ENCODE measurements at places on chromosomes 6 and 20.

DNA sequence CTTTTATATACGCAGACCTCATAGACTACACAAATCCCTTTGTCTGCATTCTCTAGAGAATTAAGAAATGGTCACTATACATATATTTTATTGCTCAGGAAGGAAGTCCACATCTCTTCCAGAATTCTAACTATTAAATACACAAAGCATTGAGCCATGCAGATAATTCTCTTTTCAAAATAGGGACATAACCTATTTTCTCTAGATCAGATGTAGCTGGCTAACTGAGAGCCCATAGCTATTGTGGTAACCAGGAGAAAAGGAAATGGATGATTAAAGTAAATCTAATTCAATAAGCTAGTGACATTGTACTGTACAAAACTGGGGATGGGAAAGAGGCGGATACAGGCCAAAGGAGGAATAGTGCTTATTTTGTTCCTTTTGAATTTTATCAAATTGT, 137.2 kb downstream of the BACH2 start:
- no peak for DNase-seq

- DNase-seq = no peak
Observed at GRCh38 chr6:63371104-63371715, 51.4 kb upstream of the LGSN start.

- DNase-seq = no peak
Observed at GRCh38 chr20:42701948-42702347, 487.8 kb downstream of the PTPRT start.

- DNase-seq = no peak
Observed at GRCh38 chr20:47318027-47318585, 38.4 kb downstream of the ZMYND8 start.

- DNase-seq = no peak
Observed at GRCh38 chr6:147991961-147992360, 350.7 kb upstream of the SASH1 start.

GRCh38 chr6:168648240-168649125, 207.5 kb downstream of the SMOC2 start:
- DNase-seq = no peak

DNA sequence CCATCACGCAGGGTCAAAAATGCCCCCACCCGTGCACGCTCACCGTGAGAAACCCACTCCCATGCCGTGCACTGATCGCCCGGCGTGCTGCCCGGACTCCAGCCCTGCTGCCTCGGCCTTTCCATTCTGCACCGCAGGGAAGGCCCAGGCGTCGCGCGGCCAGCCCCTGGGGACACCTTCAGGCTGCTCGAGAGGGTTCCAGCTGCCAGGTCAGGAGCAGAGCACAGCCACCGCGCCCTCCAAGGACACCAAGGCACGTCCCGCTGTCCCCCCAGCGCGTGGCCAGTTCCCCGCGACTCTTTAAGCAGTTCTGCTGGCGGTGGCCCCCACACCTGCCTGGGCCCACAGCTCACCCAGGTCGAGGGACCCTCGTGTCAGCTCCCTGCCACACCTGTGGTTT, 314.3 kb upstream of the QKI start:
- DNase-seq = no peak

DNA sequence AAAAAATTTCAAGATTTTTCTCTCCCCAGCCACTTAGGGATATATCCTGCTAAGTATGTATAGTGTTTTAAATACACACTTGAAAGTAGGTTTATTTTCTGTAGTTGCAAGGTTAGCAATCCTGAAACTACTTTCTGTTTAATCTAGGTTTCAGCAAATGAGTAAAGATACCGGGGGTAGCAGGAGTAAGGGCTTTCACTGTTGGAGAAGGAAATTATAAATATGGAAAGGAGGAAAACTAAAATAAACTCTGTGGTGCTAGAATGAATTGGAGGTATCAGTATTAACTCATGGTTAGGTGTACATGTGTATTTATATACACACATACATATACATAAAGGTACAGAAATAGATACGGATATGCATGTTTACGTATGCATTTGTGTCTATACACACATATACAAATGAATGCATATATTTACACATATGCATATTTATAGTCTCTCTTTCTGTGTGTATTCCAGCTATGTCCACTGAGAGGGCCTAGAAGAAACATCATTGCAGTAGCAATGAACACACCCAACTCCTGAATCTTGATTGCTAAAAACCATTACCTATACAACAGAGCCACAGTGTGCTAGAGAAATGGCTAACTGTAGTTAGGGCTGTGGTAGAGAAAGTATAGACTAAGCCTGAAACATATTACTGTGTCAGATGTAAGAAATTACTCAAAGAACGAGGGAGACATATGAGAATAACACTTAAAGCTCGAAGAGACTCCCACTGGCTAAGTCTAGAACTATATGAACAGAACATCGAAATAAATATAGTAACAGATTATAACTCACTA, 95.9 kb upstream of the EMILIN3 start:
- no peak for DNase-seq

DNA sequence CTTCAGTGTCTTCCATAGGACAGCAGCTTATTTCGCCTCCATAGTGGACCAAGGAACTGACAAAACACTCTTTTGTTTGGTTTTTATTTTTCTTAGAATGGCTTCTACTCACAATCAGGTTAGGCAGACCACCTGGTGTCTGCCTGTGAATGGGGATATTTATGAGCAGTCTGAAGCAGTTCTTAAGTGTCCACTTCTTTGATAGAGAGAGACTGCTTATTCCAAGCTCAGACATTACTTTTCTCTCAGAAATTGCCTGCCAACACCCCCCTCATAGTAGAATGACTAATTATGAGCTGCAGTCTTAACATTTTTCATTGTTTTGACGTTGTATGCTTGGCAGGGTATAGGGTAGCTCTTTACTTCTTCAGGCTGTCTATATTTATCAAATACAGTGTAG, 174.7 kb downstream of the ZFAND3 start:
- no peak for DNase-seq

GRCh38 chr6:112710710-112711109, 363.6 kb downstream of the RFPL4B start:
- no peak for DNase-seq

- DNase-seq = no peak
Observed at GRCh38 chr6:15449011-15449410, 203.1 kb downstream of the JARID2 start.

GRCh38 chr6:111980971-111981840, 72.7 kb upstream of the CCN6 start:
- no peak for DNase-seq

DNA sequence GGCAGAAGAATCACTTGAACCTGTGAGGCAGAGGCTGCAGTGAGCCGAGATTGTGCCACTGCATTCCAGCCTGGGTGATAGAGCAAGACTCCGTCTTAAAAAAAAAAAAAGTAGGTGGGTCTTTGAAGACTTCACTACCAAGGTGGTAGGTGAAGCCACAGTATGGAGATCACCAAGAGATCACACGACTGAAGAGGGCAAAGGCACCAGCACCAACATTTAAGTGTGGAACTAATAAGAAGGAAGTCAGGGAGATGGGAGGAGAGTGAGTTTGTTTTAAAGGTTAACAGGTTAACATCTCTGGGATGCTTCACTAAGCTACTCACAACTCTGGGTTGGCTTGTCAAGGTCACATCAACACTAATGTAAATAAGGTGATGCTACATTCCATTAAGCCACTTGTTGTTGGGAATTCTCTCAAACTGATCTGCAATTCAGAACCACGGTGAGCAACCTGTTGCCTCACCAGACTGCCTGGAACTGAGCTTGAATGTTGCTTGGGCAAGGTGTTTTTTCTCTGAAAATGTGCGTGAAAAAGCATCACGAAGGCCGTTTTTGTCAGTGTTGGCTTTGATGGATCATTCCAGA, 48.7 kb downstream of the KCTD20 start:
- DNase-seq = no peak

DNA sequence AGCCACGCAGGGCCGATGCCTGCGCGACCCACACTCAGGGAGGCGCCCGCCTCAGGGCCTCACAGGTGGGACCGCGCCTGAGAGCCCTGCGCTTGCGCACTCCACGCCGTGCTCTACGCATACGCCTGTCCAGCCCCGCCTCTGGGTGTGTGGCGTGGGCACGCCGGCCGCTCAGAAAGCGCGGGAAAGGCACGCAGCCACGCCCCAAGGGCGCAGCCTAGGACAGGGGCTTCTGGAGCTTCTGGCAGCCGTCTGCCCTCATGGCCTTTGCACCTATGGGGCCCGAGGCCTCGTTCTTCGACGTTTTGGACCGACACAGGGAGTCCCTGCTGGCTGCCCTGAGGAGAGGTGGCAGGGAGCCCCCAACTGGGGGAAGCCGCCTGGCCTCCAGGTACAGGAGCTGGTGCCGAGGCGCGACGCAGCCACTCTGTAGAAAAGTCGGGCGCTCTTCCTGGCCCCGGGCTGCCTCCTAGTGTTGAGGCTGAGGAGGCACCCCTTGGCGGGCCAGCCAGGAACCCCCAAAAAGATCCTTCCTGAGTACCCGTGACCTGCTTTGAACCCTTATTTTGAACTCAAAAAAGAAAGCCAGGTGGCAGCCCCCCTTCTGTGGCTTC, at the start of gene SPO11:
Gene SPO11 (plus strand): TSS at position 196 of the 614 bp plus-strand sequence. CDS start 65 bp downstream, at position 261.
- no peak for DNase-seq

- no peak for DNase-seq
Observed at GRCh38 chr6:20696676-20697075, 162.4 kb downstream of the CDKAL1 start.

GRCh38 chr6:14499841-14500240, 382.3 kb downstream of the CD83 start:
- no peak for DNase-seq

GRCh38 chr20:50373674-50374286, 136.4 kb upstream of the PTPN1 start:
- DNase-seq = no peak

DNA sequence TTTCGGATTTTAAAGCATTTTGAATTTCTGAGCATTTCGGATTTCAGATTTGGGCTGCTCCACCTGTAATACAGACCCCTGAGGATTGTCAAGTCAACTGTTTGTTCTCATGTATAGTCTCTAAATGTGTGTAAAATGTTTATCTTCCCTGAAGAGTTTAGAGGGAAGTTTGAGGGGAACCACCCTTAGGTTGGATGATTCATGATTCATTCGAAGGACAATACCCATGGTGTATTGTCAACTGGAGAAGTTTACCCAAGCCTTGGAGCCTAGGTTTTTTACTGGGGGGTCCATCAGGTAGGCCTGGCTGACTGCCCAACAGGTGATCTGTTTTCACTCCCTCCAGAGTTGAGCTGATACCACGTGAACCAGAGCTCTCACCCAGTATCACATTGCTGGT, 18.9 kb downstream of the GSTA4 start:
- no peak for DNase-seq

DNA sequence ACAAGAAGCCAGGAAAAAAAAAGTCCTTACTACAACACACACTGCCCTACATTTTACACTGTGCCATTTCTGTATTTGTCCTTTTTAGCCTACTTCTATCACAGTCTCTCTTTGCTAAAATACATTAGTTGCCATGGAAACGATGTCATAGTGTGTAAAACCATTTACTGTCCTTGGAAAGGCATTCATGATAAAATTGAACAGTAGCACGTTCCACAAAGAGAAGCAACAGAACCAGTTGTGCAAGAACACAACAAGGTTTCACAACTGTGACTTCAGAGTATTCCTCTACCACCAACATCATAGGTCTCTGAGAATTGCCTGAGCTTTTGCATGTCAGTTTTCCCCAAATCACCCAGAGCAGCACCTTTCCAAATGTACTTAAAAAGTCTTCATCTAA, 20.5 kb downstream of the FYN start:
- peak; percentile 33 for DNase-seq

DNA sequence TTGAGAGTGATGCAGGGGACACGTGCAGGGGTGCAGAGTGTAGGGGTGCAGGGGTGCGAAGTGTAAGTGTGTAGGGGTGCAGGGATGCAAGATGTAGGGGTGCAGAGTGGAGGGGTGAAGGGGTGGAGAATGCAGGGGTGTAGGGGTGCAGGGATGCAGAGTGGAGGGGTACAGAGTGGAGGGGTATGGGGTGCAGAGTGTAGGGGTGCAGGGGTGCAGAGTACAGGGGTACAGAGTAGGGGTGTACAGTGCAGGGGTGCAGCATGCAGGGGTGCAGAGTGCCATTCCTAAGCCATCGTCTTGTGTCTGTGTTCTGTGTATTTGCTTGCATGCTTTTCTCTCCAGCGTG, 345.4 kb downstream of the TAF4 start:
- no peak for DNase-seq

DNA sequence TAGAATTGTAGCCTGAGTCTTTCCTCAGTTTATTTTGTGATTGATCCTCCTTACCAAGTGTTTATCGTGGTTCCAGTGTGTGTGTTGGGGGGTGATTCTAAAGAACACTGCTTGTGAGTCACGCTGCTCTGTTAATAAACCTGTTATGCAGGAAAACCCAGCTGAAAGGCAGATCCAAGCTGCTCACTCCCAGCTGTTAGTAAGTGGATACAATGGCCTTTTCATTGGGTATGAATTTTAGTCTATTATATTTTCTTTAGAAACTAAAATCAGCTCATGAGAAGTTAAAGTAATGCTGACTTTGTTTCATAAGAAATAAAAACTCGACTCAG, 12.2 kb upstream of the DSTN start:
- DNase-seq = no peak

- no peak for DNase-seq
Observed at GRCh38 chr6:40307712-40308111, 279.5 kb downstream of the LRFN2 start.

- DNase-seq = no peak
Observed at GRCh38 chr6:128500014-128500413, 20.4 kb downstream of the PTPRK start.

DNA sequence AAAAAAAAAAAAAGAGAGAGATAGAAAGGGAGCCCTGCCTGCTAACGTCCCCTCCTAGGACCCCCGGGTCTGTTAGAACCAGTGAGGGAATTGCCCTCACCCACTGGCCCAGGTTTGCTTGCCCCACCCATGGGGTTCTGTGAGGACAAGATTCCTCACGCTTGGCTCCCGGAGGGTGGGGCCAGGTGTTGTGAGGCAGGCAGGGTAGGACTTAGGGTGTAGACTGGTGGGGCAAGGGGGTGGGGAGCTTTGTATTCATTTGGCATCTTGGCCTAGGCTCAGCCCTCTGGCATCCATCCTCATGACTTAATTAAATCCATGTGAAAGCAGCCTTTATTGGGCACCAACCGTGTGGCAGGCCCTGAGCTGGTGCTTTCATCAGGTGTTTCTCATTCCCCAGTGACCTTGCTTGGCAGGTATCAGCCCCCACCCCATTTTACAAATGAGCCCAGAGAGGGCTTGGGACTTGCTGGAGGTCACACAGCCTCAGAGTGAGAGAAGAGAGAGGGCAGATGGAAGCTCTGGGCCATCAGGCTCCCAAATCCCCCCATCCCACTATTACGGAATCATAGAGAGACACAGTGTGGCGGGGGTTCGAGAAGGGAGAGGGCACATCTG, 19.0 kb downstream of the RAB44 start:
- no peak for DNase-seq

DNA sequence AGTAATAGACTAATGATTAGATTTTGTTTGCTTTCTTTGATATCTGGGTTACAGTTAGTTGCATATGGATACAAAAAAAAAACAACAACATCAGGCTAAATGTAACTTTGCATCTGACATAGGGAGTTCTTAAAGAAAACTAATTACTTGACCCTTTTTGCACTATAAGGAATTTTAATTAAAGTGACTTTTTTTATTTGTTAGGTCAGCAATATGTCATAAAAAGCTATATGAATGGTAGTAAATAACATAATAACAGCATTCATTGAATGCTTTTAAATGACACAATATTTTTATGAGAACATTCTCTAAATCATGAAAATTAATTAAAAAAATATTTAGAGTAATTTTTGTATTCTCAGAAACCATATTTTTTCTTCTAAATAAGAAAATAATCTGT, 183.6 kb downstream of the GRIK2 start:
- no peak for DNase-seq
